ENCODE measurements at places on chromosomes 2 and 18.

- no peak for DNase-seq
Observed at GRCh38 chr2:223970343-223971128, 13.3 kb downstream of the MRPL44 start.

GRCh38 chr2:134154246-134154645 lies 99.6 kb upstream of the MGAT5 start:
- no peak for DNase-seq

DNA sequence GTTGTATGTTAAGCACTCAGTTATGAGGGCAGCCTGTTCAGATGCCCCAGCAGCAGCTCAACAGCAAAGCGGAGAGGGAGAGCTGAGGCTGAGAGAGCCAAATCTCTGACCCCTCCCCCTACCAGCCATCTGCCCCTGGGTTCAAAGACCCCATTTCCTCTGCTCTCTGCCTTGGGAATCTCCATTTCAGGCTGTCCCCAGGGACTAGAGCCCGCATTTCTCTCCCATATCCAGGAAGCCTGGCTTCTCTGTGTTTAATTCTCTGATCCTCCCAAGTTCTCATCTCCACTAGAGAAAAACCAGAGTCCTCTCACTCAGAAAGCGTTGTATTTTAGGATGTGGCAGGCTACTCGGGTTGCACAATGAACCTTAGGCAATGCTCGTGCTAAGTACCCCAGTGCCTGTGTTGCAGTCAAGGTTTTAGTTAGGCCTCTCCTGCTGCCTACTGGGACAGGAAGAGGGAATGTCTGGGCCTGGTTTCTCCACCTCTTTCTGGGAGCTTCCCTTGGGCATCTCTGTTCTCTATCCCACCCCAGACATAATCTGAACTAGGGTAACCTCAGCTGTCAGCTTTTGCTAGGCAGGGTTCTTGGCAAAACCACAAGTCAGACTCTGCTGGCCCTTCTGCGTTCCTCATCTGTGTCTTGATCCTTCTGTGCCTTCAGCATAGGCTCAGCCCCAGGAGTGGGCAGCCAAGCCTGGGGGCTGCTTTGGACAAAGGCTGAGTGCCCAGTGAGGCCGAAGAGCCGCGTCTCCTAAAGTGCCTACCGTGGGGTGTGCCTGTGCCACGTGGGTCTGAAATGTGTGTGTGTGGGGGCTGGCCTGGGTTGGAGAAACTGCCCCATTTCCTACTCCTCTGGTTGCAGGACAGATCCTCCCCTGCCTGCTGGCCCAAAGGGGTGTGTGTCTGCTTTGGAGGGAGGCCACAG lies 96.8 kb downstream of the STPG4 start:
- DNase-seq = peak; percentile 77

DNA sequence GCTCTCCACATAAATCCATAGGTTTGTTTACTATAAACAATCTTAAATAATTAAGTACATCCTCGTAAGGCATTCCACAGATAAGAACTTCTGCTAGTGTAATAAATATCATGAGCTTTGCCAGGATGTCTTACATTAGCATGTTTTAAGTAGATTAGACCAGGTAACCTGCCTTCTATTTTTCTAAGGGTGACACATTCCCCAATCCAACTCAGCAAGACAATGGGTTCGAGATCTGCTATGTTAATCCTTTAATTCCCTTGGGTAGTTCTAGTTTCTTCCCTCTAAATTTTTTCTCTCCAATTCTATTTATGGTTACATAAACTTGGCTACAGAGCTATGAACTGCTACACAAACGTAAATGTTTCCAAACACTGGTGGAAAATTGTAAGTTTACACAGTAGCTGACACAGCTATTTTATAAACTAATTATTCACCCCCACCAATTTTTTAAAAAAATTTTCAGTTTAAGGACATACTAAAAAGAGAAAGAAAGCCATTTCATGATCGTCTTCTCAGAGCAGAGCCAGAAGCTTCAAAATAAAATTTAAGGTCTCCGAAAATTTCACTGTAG lies 386.5 kb upstream of the SLC39A10 start:
- no peak for DNase-seq

- DNase-seq = no peak
Observed at GRCh38 chr2:870426-870825, 80.2 kb upstream of the SNTG2 start.

DNA sequence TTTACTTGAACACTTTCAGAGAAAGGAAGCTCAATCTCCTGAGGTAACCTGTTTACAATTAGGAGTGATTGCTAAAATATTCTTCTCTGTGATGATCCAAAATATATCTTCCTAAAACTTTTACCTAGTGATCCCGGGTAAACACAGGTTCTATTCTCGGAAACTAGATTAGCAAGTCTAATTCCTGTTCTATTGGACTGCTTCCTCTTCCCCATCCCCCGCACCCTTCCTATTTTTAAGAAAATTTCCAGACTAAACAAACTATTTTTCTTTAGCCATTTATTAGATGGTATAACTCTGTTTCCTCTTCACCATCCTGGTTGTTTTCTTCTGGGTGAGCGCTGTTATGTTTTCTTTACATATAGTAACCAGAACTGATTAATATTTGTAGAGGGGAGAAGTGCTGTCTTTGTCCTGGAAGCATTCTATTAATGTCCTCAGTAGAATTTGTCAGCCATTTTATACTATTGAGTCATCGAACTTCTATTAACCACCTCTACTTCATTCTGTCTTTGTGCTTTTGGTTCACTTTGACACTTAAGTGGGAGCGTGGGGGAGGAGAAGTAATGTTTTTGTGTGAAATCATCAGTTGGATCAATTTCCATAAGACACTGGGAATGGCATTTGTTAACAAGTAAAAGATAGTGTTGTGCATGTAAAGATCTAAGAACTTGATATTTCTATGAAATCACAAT lies 31.8 kb downstream of the CREB1 start:
- no peak for DNase-seq

- no peak for DNase-seq
Observed at GRCh38 chr2:12948961-12949353, 232.2 kb downstream of the TRIB2 start.

GRCh38 chr2:43899589-43899988 lies 60.8 kb downstream of the ABCG8 start:
- DNase-seq = no peak

GRCh38 chr2:230664128-230664527 lies 48.5 kb upstream of the CAB39 start:
- no peak for DNase-seq

- peak; percentile 61 for DNase-seq
Observed at GRCh38 chr2:159140070-159140769, 146.3 kb downstream of the WDSUB1 start.

DNA sequence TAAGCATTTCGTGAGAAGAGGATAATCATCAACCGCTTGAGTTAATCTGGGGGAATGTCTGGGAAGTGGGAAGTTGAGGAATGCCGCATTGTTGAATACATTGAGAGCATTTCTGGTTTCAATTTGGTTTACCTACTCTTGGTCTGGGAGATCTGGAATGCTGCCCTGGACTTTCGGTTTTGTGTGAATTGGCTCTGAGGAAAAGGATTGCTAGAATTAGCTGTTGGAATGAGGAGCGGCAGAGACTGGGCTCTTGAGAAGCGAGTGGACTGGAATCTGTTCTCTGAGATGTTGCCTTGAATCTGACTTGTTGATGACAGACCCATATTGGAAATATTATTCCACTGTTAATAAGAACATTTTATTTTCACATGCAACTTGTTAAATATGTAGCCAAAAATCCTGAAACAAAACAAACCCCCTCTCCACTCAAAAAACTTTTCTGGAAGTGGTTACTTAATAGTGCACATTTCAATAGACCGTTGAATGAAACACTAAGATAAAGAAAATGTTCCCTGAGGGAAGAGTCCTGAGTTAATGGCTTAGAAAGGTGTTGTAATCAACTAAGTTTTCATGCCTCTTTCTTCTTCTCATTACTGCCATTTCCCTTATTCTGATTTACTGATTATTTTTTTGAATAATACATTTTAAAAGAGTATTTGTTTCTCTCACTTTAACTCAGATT lies 50.8 kb downstream of the PTPRM start:
- DNase-seq = peak; percentile 92

- DNase-seq = no peak
Observed at GRCh38 chr2:174792309-174793025, 28.2 kb upstream of the CHRNA1 start.

GRCh38 chr2:208407667-208408066 lies 1.1 kb downstream of the PTH2R start:
- no peak for DNase-seq

DNA sequence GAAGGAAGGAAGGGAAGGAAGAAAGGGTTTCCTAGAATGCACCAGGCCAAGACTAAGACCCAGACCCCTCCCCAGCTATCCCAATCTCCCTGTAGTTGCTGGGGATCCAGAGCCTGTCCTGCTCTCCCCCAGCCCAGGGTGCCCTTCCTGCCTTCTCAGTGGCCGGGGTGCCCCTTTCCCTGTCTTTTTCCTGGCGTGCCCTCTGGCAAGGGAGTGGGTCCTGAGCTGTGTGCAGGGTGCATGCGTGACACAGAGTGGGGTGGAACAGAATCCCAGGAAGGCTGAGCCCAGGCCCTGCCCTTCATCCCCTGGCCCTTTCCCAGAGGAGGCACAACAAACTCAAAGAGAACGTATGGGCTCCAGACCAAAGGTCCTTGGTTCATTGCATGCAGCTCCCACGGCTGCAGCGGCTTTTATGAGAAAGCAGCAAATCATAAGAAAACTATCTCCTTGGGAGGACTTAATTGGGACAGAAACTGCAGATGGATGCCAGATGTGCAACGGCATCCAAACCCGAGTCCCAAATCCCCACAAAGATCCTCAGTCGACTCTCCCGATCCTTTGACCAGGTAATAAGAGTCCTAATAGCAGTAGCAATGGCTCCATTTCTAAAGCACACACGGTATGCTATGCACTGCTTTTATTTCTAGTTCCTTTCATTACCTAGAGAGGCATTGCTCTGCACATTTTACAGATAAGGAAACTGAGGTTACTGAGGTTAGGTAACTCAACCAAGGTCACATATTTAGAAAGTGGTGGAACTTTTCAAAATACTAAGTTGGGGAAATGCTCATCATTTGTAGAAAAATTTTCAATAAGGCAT lies 12.7 kb upstream of the ARID5A start:
- DNase-seq = peak; percentile 80

DNA sequence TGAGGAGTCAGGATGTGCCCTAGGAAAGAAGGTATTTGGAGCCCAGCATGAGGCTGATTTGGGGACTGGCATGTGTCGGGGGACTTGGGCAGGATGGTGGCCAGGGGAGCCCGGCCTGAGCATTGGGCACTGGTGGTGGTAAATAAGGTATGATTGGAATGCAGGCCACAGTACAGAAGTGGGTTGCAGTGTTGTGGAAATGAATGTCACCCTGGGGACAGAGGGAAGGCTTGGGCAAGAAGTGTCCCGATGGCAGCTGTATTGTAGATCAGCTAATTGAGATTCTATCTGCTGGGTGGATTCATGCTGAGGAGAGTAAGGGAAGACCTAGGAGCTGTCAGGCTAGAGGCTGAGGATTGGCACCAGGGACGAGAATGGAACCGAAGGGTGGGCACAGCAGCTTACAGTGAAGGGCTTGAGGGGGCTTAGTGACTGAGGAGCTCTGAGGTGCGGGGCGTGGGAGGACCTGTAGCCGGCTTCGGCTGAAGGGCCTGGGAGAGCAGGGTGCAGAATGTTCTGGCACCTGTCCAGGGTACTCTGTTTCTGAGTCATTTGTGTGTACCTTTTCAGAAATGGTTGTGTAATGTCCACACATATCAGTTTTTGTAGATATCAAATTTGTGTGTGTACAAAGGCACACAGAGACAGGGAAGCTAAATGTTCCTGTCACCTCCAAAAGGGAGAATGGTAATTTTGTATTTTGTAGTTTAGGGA lies 170.2 kb downstream of the PRKCE start:
- no peak for DNase-seq

- no peak for DNase-seq
Observed at GRCh38 chr2:102226171-102226570, 39.3 kb downstream of the IL1RL2 start.

GRCh38 chr2:102915128-102915527 lies 153.3 kb downstream of the TMEM182 start:
- DNase-seq = no peak

DNA sequence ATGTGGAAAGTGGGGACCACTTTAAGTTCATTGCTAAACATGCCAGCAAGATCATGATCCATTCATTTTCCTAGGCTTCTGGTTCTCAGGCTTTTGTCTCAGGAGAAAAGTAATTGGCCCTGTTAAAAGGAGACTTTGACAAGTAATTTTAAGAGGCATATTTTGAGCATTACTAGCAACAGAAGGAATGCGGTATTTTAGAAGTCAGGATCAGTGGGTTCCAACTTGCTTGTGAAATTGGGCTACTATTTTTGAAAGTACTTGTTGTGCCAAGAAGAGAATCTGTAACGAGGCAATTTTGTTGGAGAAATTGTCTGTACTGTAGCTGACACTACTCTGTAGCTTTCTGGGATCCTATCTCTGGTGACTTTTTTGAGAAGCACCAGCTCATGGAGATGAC lies 59.4 kb downstream of the CERS6 start:
- peak; percentile 87 for DNase-seq

- DNase-seq = peak; percentile 27
Observed at GRCh38 chr2:9703701-9704221, 73.0 kb upstream of the YWHAQ start.

DNA sequence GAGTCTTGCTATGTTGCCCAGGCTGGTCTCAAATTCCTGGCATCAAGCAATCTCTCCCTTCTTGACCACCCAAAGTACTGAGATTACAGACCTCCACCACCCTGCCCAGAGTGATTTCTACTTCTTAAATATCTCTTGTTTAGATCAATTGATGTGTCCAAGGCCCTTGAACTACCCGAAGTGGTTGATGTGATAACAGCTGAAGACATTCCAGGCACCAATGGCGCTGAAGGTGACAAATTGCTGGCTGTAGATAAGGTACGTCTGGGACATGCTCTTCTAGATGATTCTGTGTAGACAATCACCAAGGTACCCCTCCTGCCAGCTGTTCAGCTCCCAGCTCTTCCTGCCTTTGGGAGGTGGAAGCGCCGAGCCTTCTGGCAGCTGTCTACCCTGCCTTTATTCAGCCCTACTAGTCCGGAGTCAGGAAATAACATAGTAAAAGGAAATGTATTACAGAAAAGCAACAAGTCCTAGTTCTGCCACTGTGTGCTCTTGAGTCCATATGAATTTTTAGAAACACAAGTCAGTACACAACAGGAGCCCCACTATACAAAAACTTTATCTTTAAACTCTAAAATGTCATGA lies 61.3 kb upstream of the BZW1 start:
- DNase-seq = no peak

DNA sequence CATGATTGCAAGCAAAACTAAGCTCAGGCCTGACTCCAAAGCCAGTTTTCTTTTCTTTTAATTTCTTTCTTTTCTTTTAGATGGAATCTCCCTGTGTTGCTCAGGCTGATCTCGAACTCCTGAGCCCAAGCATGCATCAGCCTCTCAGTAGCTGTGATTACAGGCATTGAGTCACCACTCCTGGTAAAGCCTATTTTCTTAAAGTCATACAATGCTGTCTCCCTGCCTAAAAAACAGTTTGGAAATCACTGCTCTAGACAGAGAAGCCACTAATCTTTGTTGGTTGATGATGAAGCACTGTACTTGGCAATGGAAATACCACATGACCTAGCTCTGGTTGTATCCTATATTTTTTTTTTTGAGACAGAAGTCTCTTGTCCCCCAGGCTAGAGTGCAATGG lies 33.1 kb upstream of the ZNF532 start:
- peak; percentile 29 for DNase-seq
